ENCODE measurements at places on chromosomes 3 and 15.

- DNase-seq, result no peak
These were observed 469 bp downstream of the MAP6D1 start for GRCh38 chr3:183824761-183825455.

DNA sequence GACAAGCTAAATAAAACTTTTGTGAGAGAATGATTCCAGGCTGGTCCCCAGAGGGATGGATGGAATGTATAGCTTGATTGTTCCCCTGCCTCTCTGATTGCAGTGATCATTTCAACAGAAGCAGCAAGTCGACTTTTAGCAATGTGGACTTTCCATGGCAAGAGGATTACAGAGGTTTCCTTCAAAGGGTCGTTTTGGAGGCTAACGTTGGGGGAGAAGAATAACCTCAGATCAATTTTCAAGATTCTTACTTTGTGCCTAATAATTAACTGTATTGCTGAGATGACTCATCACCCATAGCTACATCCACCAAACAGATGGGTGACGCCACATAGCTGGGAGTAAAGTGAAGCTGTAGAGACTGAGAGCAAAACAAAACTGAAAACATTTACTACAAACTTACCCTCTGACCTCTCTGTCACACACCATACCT is 79.9 kb downstream of the GTPBP8 start:
- no peak for DNase-seq

GRCh38 chr3:194369522-194370279 is at the start of gene LRRC15:
Gene LRRC15, minus strand, starts transcription at chr3:194369743. Its CDS starts 8,700 bp downstream, at chr3:194361043.
- peak; percentile 7 for DNase-seq

GRCh38 chr3:81549388-81549787 is 212.1 kb downstream of the GBE1 start:
- DNase-seq, result peak; percentile 76

- no peak for DNase-seq
These were observed 1.6 kb upstream of the PLOD2 start for GRCh38 chr3:146162561-146162960.

- DNase-seq, result no peak
These were observed 65.4 kb upstream of the SLC6A6 start for GRCh38 chr3:14336749-14337598.

- DNase-seq, result no peak
These were observed 105.4 kb downstream of the TLE3 start for GRCh38 chr15:69992348-69992747.

DNA sequence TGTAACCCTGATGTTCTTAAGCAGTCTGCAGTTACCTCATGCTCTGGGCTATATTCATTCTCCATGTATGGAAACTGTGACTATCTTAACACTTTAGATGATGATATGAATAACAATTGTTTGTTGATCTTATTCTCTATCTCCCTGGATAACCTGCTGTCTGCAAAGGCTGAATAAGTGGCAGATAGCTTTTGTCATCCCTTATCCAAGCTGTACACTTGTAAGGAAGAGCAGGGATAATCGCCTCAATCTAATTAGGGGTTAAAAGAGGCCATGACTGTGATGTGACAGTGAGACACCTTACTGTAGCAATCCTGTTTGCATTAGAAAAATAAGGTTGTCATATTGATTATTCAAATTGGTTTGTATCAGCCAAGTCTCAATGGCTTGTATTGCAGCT is 123.9 kb downstream of the RSRC1 start:
- DNase-seq, result no peak
